Activated naive CD4-positive, alpha-beta T cell treated with anti-CD3 and anti-CD28 coated beads for 36 hours (primary cell): ENCODE measurements at places on chromosomes 6 and 20.

DNA sequence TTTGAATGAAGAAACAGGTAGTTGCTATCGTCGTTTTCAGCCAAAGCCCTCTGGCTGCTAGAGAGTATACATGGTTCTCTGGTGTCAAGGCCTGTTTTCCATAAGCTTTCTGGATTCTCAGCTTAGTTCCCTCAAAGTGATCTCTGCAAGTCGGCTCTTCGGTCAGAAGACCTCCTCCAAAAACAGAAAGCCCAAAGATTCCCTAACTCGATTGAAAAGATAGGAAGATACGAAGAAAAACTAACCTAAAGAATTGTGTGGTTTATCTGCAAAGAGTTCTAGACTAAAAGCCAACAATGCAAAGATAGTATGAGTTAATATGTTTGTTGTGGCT is 545 bp upstream of the ASCC3 start:
- DNase-seq: no peak

DNA sequence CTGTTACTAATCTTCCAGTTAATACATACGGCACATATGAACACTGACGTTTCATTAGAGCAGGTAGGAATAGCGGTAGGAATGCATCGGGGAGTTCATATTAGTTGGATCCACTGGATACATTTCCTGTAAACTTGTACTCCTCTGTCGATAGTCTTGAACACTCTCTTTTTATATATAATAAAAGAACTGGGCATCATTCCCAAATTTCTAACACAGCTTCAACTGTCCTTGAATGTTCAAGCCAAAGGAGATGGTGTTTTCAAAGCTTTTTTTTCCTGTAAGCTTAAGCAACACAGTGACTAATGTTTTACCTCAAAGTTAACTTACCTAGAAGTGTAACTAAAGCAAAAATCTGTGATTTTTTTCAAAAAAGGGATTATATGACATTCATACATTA is 195.3 kb downstream of the UTRN start:
- DNase-seq: no peak

DNA sequence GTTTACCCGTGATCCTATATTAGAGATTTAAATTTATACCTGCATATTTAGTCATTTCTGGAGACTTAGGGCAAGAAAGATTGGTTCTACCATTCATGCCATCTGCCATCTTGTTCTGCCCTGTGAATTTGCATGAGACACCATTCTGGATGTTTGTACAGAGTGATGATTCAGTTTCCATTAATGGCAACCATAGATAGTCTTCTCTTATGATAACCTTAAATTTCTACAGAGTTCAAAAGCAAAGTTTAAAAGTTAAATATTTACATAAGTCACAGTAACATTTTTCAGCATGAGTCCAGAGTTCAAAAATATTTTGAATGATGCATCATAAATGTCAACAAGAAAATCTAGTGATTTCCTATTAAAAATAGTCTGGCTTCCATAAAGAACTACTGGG is 23.2 kb downstream of the PLCB1 start:
- DNase-seq: no peak

DNA sequence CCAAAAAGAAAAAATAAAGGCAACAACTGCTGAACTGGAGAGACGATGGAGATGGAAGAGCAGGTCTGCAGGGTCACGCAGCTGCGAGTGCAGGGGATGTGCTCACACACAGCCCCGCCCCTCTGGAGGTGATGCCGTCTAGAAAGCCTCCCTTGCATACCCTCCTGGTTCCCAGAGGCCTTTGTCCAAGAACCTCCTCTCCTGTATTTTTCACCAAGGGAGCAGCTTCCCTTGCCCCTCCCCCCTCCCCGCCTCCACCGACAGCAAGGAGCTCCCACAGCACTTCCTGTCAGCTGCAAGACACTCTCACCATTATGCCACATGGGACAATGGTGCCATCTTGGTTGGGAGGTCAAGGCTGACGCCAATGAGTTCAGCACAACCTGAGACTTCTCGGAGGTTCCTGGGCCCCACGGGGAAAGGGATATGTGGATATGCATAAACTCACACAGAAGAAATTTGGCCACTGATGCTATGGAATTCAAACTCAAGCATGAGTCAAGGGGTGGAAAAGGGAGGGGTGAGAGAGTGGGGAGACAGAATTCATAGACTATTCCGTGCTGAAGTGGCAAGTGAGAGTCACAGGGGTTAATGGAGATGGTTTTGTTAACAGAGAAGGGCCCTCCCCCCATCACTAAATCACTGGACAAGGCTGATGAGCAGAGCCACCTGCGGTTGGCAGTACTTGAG is 132.9 kb downstream of the SCML4 start:
- DNase-seq: no peak

DNA sequence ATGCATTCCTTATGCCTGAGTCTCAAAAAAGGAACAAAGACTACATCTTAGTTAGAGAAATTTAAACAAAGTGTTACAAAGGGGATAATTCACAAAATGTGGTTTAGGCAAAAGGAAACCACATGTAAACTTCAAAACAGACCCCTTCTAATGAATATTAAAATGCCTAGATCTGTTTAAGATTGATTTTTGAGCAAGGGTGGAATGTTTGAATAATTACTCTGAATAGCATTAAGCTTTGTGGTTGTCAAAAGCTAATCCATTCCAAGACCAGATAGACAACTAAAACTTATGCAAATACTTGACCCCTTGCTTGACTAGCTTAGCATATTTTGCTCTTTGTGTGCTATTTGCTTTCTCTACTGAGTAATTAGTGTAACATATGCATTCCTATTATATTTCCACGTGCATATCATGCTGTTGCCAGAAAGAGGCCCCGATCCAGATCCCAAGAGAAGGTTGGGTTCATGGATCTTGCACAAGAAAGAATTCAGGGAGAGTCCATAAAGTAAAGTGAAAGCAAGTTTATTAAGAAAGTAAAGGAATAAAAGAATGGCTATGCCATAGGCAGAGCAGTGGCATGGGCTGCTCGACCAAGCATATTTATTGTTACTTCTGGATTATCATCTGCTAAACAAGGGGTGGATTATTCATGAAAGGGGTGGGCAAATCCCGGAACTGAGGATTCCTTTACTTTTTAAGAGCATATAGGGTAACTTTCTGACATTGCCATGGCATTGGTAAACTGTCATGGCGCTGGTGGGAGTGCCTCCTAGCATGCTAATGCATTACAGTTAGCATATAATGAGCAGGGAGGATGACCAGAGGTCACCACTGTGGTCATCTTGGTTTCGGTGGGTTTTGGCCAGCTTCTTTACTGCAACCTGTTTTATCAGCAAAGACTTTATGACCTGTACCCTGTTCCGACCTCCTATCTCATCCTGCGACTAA is 1193.4 kb upstream of the EYS start:
- no peak for DNase-seq

DNA sequence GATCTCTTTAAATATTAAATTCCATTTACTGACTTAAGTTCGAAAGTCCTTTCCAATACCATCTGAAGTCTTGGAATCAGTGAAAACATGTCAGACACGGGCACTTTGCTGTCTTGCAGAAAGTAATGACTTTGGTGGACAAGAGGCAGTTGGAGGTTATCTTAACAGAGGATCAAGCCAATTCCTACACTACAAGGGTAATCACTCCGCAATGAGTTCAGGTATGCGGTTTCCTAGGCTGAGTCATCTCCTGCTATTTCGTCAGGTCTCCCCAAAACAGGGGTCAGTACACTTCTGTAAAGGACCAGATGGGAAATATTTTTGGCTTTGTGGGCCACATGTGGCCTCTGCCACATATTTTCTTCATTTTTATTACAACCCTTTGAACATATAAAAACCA is 656.6 kb downstream of the KIF16B start:
- DNase-seq: no peak

- no peak for DNase-seq
Observed at GRCh38 chr20:60031107-60031506, 72.9 kb downstream of the CDH26 start.

DNA sequence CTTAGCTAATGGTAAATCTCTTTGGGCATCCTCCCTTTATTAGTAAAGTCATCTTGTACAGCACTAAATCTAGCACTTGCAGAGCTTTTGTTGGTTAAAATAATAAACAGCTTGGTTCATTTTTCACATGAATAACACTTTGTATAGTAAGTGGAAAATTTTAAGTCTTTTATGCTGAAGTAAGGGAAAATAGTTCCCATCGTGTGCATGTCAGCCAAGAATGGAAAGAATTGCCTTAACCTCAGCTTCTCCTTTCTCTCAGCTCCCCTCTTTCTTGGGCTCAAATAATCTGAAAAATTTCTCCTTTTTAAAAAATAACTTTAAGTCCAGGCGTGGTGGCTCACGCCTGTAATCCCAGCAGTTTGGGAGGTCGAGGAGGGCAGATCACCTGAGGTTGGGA is 16.6 kb downstream of the SNRPC start:
- no peak for DNase-seq

GRCh38 chr20:38722683-38723016 is 1.6 kb upstream of the SLC32A1 start:
- DNase-seq: no peak

- DNase-seq: no peak
Observed at GRCh38 chr20:63668351-63668750, 10.2 kb downstream of the RTEL1 start.

DNA sequence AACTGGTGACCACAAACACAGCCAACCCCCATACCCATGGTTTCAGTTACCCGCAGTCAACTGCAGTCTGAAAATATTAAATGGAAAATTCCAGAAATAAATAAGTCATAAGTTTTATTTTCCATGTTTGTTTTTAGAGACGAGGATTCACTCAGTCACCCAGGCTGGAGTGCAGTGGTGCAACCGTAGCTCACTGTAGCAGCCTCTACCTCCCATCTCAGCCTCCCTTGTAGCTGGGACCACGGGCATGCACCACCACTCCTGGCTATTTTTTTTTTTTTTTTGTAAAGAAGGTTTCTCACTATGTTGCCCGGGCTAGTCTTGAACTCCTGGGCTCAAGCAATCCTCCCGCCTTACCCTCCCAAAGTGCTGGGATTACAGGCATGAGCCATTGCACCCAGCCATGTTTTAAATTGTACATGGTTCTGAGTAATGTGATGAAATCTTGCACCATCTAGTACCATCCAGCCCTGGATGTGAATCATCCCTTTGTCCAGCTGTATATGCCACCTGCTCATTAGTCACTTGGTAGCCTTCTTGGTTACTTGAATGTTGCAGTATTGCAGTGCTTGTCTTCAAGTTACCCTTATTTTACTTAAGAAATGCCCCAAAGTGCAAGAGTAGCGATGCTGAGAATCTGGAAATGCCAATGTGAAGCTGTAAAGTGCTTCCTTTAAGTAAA is 14.5 kb downstream of the CSNK2A1 start:
- peak; percentile 45 for DNase-seq

GRCh38 chr6:62445521-62445920 is 159.5 kb upstream of the KHDRBS2 start:
- no peak for DNase-seq

DNA sequence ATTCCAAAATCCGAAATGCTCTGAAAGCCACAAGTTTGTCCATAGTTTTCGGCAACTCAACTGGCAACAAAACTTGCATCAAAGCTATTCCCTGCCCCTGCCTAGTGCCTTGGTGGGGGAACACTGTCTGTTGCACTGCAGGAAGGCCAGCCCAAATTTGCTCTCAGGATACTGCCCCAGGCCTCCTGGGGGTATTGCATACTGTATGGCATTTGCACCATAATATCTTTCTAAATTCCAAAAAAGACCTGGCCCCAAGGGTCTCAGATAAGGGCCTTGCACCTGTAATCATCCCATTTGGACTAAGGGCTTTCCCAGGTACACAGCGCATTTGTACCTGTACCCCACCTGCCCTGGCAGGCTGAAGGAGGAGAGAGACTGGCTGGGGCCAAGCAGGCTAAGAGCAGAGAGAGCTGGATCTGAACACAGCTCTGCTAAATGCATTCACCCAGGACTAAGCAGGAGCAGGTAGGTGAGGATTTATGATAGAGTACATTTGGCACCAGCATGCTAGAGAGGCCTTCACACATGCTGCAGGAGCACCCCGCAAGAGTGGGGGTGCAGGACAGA is 4.0 kb upstream of the GRM4 start:
- DNase-seq: no peak

DNA sequence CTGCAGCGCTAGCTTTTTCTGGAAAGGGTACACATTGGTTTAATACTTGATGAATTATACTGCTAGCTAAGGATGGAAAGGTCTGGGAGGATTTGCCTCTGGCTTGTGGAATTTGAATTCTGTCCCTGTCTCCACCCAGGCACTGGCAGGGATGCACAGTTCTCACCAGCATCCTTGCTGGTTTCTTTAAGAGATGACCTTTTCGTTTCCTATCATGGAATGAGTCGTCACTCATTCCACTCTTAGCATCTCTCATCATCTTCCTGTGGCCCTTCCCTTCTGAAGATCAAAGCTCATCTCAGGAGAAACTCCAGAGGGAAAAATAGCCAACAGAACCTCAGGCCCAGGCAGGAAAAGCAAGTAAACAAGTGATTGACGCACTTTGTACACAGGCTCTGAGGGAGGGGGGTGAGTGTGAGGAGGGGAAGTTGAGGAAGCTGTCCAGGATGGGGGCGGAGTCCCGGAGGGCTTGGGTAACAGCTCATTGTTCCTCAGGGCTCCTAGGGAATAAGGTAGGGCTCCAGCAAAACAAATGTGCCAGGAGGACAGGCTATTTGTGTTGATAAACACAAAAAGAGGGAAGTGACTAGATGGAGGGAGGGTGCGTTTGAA is 25.7 kb upstream of the SAYSD1 start:
- no peak for DNase-seq

GRCh38 chr6:110492584-110492983 is 16.2 kb upstream of the SLC22A16 start:
- no peak for DNase-seq

GRCh38 chr6:100808638-100809275 is 72.4 kb downstream of the ASCC3 start:
- no peak for DNase-seq

GRCh38 chr6:44001318-44002066 is 125.8 kb downstream of the MRPL14 start:
- peak; percentile 66 for DNase-seq

DNA sequence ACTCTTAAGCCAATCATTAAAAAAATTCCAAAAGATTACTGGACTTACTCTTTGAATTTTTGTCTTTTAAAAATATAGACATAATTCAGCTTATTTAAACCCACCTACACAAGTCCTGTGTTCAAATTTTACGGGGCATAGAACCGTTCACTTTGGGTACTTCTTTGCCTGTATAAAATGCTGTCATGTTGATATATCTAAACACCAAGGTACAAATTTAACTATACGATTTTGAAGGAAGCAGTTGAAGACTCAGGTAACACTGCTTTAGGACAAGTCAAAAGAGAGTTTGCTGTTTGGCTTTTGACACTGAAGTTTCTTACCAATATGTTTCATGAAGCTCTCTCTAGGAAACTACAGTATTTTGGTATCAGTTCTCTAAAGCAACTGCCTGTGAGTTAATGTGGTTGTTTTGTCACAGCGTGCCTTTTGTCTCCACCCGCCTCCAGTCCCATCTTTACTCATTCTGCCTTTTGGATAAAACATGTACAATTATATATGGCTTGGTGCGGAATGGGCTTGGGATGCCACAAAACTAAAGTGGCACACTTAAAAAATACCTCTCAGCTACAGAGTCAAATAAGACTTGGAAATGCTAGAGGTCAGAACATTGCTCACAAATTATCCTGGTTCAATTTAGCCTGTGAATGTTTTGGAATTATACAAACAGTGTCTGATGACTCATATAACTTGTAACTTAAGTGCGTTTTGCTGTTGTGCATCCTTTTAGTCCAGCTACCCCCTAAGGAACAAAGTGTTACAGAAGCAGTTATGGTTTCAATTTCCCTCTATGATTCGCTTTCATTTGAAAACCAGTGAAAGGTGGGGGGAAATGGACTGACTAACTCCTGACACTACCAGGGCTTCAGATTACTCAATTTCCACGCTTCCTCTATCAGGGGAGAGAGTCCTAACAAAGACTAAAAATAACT is 38.7 kb downstream of the RGS17 start:
- DNase-seq: no peak
